ENCODE measurements at places on chromosomes 13 and 19.

- no peak for DNase-seq
Measured at GRCh38 chr13:112056284-112056727, 10.6 kb upstream of the SOX1 start.

- peak; percentile 98 for DNase-seq
Measured at GRCh38 chr19:35702223-35703012, 1.9 kb upstream of the ZBTB32 start.

- no peak for DNase-seq
Measured at GRCh38 chr13:66347486-66348117, 882.5 kb downstream of the PCDH9 start.

DNA sequence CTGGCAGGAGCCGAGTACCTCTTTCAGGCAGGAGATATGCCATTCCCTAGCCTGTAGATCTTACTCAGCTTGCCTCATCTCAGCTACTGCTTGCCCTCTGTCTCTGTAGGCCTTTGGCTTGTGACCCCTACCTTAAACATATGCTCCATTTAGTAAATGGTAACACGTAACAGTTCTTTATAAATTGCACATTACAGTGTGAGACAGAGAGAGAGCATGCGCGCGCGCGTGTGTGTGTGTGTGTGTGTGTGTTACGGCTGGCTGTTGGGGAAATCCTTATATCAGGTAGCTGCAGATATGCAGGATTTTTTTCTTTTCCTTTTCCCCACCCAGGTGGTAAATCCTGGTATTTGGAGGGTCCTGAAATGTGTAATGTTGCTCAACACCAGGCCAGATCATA lies 4.2 kb downstream of the SPINT2 start:
- no peak for DNase-seq

DNA sequence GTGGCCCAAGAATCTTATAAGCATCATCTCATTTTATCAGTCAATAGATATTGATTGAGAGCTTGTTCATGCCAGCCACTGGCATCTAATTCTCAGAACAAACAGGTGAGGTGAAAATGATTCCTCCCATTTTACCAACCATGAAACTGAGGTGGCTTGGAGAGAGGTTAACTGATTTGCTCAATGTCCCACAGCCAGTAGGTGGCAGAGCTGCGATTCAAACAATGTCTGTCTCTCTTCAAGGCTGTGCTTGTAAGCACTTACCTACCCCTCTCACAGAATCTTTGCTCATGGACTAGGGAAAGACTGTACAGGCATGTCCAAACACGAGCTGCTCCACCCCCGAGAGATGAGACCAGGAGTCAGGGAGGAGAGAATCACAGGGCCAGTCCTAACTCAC lies 21.5 kb upstream of the GSX1 start:
- peak; percentile 43 for DNase-seq

- no peak for DNase-seq
Measured at GRCh38 chr13:35448465-35448864, 28.0 kb downstream of the MAB21L1 start.

GRCh38 chr13:94218537-94218936 lies 260.9 kb downstream of the DCT start:
- DNase-seq = no peak

DNA sequence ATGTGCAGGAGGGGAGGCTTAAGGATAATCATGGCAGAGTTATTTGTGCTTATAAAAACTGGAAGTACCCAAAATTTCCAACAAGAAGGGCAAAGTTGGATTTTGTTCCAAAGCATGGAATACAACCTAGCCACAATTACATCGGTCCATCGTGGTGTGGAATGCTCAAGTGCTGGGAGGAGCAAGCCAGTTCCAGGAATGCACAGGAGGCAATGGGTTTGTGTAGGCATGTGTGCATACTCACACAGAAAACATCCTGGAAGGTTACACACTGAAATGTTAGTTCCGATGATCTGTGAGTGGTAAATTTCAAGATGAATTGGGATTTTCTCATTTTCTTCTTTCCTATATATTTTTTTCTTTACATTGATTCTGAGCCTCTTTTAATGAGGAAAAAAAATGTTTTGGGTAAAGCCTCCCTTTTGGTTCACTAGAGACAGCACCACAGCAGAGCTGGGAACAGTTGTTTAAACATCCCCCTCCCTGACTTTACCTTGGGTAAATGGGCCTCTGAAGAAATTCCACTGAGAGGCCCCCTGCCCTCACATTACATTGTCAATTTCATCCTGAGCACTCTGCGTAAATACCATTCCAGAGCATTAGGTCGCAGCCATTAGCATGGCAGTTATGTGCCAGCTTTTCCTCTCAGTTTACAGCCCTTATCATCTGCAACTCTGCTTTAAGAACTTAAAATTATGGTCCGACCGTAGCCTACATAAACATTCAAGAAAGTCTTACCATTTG lies 122.0 kb downstream of the UQCRFS1 start:
- no peak for DNase-seq

- DNase-seq = no peak
Measured at GRCh38 chr13:109933476-109933875, 147.1 kb upstream of the IRS2 start.

- DNase-seq = no peak
Measured at GRCh38 chr13:112686987-112687386, 2.9 kb upstream of the ATP11A start.

GRCh38 chr19:44904426-44904994 lies 1.1 kb upstream of the APOE start:
- DNase-seq = peak; percentile 8

GRCh38 chr19:50718255-50719118 lies 1.1 kb downstream of the SHANK1 start:
- no peak for DNase-seq

DNA sequence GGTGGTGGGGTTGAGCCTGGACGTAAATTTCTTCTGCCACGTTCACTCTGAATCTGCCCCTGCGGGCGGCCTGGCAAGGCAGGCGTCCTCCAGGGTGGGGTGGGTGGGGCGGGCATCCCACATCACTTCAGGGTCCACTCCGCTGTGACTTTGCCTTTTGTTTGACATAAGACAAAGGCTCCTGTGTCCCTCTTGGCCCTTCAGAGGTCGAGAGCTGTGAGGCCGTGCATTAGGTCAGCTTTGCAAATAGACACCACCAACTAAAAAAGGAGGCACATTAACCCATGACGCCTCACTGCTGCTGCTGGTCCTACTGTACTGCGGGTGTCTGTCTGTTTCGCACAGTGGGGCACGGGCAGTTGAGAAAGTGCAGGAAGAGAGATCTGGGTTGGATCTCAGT lies 10.5 kb upstream of the ZNF536 start:
- no peak for DNase-seq

DNA sequence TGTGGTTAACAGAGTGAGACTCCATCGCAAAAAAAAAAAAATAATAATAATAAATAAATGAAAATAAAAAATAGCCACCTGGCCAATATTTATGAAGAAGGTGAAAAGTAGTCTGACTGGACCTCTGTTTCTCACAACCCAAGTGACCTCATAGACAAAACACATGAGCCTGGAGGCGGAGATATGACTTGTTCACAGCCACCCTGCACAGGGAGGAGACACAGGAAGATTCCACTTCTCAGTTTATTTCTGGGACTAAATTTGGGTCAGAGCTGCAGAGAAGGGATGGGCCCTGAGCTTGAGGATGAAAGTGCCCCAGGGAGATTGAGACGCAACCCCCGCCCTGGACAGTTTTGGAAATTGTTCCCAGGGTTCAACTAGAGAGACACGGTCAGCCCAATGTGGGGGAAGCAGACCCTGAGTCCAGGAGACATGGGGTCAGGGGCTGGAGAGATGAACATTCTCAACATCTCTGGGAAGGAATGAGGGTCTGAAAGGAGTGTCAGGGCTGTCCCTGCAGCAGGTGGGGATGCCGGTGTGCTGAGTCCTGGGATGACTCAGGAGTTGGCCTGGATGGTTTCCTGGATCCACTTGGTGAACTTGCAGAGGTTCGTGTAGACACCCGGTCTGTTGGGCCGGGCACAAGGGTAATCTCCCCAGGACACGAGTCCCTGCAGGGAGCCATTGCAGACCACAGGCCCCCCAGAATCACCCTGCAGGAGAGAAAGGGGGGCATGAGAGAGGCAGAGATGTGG lies 9.6 kb downstream of the KLK5 start:
- no peak for DNase-seq

GRCh38 chr13:31367410-31367809 lies 167.6 kb downstream of the B3GLCT start:
- DNase-seq = no peak

GRCh38 chr13:63025741-63026140 lies 1610.1 kb upstream of the PCDH20 start:
- no peak for DNase-seq

- no peak for DNase-seq
Measured at GRCh38 chr13:113058988-113059850, 46.4 kb upstream of the F7 start.

DNA sequence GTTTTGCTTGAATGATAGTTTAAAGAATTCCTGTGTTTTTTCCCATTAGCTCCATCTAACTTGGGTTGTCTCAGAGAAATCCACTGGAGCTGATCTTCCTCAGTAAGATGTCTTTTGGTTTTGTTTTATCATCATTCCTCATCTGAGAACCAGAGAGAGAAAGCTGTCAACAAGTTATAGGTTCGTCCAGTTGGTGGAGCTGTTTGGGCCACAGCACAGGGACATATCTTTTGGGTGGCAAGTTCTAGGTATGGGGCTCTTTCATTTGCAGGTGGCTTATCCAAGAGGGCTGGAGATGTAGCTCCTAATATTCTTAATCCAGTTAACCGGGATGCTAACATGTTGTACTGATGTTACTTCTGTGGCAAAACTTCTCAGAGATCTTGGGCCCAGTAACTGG lies 174.2 kb downstream of the KCNRG start:
- no peak for DNase-seq

DNA sequence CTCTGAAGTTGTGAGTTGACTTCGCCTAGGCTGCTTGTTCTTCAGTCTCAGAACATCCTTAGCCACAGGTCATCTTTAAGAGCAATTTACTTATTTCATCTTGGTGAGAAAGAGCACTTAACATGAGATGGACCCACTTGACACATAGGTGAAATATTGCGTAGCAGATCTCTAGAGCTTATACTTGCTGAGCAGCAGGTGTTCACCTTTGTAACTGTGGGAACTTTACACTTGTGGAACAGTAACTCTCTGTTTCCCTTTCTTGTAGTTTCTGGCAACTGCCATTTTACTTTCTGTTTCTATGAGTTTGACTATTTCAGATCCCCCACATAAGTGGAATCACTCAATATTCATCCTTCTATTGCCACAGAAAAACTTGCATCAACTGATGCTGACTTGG lies 95.7 kb downstream of the SLC10A2 start:
- DNase-seq = no peak

DNA sequence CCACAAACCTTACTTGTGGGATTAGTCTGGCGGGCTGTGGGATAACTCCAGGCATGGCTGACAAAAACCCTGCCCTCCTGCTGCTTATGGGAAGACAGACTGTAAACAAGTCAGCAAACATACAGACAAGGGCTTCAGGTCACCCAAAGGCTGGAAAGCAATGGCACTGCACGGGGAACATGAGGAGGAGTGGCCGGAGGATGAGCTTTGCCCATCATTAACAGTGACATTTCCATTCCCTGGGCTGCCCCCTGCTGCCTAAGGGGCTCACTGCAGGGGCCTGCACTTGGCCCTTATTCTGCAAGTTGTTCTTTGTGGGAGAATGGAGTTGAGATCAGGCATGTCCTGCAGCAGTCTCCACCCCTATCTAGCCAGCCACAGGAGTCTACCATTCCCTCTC lies 91.3 kb downstream of the UQCRFS1 start:
- DNase-seq = no peak

DNA sequence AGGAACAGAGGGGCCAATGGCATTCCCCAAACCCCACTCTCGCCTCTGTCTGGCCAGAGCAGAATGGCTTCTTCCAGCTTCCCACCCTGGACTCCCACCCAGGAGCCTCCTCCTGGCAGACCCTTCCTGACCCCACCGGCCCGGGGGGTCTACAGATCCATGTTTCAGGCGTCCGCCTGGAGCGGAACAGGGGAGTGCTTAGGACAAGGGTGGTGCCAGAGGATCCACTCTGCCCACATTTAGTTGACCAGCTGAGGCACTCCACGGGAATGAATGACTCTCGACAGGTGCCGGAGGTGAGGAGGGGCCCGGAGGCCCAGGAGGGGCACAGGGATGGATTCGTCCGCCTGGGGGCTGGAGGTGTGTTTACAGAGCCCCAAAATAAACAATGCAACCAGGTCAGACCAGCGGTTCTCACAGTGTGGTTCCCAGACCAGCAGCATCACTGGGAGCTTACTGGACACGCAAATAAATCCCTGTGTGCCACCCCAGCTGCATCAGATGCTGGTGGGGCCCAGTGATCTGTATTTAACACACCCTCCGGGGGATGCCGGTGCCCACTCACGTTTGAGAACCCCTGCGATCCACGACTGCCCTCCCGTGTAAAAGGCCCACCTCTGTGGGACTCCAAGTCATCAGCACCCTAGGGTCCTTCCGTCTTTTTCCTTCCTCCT lies 15.1 kb upstream of the NCCRP1 start:
- no peak for DNase-seq

GRCh38 chr13:102978168-102978567 lies 88.0 kb downstream of the SLC10A2 start:
- DNase-seq = no peak

DNA sequence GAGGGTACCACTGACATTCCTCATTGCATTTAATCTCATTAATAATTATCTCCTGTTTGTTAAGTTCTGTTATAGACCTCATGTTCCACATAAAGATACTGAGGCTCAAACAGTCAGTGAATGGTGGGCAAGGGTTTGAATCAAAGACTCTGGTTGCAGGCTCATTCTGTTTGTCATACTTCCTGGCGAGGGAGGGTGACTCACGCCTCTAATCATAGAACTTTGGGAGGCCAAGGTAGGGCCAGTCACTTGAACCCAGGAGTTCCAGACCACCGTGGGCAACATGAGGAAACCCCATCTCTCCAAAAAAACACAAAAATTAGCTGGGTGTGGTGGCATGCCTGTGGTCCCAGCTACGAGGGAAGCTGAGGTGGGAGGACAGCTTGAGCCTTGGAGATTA lies 220.7 kb upstream of the MIR17HG start:
- DNase-seq = no peak

DNA sequence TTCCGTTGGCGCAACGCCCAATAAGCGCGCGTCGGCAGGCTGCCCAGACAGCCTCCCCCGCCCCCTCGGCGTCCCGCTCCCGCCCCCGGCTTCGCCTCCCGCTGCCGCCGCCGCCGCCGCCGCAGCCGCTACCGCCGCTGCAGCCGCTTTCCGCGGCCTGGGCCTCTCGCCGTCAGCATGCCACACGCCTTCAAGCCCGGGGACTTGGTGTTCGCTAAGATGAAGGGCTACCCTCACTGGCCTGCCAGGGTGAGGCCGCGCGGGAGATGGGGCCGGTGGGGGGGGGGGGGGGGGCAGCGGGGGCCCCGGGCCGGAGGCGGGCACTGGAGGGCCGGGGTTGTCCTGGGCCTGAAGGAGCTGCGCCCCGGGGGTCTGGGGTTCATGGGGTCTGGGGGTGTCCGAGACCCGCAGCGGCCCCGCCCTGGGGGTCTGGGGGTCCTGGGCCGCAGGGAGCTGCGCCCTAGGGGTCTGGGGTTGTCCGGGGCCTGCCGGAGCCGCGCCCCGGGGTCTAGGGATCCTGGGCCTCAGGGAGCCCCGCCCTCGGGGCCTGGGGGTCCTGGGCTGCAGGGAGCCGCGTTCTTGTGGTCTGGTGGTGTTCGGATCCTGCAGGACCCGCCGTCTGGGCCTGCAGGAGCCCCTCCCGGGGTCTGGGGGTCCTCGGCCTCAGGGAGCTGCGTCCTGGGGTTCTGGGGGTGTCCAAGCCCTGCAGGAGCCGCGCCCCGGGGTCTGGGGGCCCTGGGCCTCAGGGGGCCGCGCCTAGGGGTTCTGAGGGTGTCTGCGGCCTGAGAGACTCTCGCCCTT lies at the start of gene HDGFL2:
TSS of gene HDGFL2 (plus strand) at position 124 of the 801 bp plus-strand sequence. CDS start at position 178, 54 bp downstream.
- no peak for DNase-seq

All from HuH-7.5 (cell line).